ENCODE measurements at places on chromosomes 5 and 9.

- DNase-seq = no peak
Observed at GRCh38 chr9:69794356-69794755, 26.3 kb upstream of the CFAP95 start.

DNA sequence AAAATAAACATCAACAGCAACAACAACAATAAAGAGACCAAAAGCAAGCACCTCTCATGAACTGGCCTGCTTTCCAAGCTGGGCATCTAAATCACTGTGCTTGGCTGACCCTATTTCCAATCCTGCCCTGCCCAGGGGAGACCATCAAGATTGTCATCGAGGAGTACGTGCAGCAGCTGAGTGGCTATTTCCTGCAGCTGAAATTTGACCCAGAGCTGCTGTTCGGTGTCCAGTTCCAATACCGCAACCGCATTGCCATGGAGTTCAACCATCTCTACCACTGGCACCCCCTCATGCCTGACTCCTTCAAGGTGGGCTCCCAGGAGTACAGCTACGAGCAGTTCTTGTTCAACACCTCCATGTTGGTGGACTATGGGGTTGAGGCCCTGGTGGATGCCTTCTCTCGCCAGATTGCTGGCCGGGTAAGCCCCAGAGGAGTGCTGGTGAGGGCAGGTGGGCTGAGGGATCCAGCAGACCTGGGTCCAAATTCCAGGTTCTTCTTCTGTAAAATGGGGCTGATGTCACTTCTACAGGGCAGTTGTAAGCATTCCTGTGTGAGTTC lies 15.6 kb downstream of the PTGS1 start:
- no peak for DNase-seq

GRCh38 chr5:143161885-143162540 lies 241.5 kb downstream of the NR3C1 start:
- DNase-seq = no peak

DNA sequence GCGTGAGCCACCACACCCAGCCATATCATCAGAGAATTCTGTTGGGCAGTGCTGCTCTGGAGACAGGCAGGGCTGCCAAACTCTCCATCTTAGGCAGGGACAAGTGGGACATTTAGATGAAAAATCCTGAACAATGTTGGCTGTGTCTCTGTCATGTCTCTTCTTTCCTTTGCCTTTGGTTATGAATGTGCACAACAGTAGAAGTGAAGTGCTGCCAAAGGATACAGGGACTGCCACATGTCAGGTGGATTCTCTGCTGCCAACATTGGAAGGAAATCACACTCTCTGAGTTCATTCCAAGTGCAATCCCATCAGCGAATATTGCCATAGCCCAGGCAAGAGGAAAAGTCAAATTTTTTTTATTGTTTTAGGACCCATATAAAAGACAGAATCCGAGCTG lies 348.8 kb downstream of the TRPM3 start:
- DNase-seq = no peak

DNA sequence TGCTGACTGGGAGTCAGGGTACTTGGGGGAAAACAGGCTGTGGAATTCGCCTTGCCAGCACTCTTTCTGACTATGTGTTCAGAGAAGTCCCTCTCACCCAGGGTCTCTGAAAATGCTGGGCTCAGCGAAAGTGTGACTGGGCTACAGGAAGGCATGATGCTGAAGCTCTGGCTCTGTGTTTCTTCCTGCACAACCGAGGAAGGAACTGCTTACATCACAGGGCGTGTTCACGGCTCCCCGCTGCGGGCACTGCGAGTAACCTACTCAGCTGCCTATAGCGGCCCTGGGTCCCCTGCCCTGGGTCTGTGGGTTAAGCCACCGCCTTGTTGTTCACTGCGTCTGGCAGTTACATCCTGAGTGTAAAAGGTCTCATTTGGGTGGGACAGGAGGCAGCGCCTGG lies 222.4 kb upstream of the IRX4 start:
- DNase-seq = no peak

- DNase-seq = no peak
Observed at GRCh38 chr5:169831331-169831730, 149.0 kb downstream of the INSYN2B start.

DNA sequence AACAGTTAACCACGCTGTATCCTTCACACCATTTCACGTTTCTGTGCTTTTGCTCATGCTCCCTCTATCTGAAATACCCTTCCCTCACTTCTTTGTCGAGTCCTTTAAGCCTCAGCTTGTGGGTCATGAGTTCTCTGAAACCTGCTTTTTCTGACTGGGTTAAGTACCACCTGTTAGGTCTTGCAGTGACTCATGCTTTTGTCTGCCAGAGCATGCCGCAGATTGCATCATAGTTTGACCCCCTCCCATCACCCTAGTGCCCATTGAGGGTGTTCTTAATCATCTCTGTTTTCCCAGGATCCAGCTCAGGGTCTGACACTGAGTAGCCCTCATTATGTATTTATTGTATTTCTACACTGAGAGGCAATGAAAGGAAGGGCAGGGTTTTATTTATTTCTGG lies 190.2 kb downstream of the ASTN2 start:
- DNase-seq = no peak

GRCh38 chr5:78127875-78128274 lies 166.6 kb downstream of the AP3B1 start:
- no peak for DNase-seq

DNA sequence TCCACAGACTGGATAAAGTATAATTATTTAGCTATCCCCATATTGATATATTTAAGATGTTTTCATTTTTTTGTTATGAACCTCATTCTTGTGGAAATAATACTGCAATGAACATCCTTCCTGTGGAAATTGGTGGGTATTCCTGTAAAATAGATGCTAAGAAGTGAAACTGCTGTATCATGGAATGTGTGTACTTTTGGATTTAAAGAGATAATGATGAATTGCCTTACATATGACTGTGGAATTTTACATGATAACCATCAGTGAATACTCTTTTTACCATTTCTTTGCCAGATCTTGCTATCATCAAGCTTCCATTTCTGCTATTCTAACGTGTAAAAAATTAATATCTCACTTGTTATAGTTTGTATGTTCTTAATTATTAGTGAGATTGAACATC lies 847.9 kb downstream of the EFNA5 start:
- DNase-seq = no peak

GRCh38 chr9:124000784-124001457 lies 10.6 kb upstream of the LHX2 start:
- no peak for DNase-seq

- no peak for DNase-seq
Observed at GRCh38 chr5:8321272-8321671, 452.3 kb downstream of the MTRR start.

DNA sequence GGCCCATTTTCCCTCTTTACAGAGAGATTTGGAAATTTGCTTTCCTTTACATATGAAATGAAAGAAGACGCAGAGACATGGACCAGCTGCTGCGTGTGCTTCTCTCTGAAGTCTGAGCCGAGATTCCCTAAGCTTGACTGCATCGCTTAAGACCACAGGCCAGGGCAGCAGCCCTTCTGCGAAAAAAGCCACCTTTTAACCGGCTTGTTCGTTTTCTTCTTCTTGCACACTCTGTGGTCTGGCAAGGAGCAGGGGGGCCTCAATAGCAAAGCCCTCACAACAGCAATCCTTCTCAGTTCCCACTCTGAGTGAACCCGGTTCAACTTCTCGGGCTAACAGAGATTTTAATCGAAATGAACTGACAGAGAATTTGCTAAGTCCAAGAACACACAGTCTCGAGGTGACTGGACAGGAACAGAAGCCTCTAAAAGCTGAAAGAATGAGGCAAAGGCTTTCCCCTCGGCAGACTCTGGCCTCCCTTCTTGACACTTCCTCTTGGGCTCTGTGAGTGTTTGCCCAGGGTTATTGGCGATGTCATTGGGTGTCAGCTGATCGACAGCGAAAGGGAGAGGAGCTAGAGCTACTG lies 512.9 kb upstream of the KLF4 start:
- DNase-seq = no peak

- no peak for DNase-seq
Observed at GRCh38 chr9:130963916-130964315, 24.9 kb upstream of the FIBCD1 start.

DNA sequence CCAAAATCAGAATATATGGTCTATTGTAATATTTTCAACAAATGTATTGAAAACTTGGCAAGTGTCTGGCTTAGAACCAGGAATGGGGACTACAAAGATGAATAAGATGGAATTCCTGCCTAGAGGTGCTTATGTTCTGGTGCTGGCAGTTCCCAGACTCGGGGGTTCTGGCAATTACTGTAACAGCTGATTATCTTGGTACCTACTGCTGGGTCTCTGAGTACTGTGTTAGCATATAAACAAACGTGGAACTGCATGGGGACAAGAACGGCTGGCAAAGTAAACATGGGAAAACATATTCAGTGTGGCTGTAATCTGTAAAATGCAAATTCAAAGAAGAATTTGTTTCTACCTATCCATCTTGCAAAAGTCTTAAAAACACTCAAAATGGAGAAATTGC lies 89.9 kb downstream of the SLC24A2 start:
- no peak for DNase-seq

GRCh38 chr5:61525512-61526206 lies 193.6 kb downstream of the ZSWIM6 start:
- DNase-seq = peak; percentile 77

DNA sequence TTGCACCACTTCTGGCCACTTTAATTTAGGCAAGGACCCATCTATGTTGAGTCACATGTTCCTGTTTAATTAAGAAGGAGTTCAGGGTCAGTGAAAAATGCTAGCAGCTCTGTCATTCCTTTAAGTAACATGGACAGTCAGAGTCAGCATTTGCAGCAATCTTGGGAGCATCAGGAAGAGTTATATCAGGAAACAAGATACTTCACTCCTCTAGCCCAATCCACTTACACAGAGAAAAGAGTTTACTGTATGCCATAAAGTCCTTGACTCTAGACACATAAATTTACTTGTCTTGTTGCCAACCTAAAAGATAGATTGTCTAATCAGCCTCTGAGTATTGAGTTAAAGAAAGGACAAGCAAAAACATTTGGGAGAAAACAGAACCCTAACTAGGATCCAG lies 266.7 kb downstream of the PJA2 start:
- no peak for DNase-seq

DNA sequence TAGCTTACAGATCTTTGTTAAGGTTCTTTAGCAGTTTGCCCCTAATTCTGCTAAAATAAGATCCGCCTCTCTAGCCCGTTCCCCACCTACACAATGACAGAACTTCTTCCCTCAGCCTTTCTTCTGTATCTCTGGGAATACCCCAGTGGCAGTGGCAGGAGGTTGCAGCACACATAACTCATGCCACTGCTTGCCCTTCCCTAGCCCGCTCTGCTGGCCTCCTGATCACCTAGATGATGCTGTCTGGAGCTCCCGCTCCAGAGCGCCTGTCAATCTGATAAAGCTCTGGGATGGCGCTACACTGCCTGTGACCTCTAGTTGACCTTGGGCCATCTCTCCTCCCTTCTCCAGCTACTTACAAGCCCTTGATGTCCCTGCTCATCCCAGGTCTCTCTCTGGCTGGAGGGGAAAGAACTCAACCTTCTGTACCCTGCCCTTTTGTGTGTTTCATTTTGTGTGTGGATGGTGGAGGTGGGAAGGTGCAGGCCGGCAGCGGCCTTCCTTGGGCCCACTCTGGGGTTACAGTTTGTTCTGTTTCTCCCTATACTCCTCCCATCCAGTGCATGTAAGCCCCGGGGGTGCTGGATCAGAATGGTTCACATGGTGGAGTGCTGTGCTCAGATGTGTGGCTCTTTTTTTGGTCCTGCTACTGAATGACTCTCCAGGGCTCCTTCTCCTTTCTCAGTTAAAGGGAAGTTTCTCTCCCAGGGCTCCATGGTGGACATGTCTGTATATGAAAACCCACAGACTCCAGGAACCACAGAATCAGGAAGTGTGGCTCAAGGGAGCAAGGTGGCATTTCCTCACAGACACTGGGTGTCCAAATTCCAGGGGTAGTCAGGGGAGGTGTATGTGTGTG lies 29.1 kb downstream of the MTX3 start:
- no peak for DNase-seq

GRCh38 chr9:96651626-96652025 lies 3.5 kb downstream of the PRXL2C start:
- peak; percentile 36 for DNase-seq

GRCh38 chr9:106717686-106718085 lies 145.3 kb upstream of the ZNF462 start:
- DNase-seq = peak; percentile 75

DNA sequence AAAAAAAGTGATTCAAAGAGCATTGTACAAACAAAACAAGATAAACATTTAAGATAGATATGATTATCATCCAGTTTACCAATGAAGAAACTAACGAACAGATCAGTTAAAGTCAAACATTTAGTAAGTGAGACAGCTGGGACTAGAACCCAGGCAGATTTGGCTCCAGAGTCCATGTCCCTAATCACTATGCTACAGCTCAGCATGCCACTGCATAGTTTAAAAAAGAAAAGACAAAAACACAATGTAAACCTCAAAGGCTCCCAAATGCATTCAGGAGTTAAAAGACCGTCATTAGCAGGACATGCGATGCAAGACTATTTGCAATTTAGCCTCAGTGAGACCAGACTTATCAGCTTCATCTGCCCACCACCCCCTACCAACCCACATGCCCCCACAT lies 36.8 kb downstream of the DENND1A start:
- DNase-seq = no peak

GRCh38 chr9:111163716-111164389 lies 125.6 kb upstream of the LPAR1 start:
- DNase-seq = no peak

DNA sequence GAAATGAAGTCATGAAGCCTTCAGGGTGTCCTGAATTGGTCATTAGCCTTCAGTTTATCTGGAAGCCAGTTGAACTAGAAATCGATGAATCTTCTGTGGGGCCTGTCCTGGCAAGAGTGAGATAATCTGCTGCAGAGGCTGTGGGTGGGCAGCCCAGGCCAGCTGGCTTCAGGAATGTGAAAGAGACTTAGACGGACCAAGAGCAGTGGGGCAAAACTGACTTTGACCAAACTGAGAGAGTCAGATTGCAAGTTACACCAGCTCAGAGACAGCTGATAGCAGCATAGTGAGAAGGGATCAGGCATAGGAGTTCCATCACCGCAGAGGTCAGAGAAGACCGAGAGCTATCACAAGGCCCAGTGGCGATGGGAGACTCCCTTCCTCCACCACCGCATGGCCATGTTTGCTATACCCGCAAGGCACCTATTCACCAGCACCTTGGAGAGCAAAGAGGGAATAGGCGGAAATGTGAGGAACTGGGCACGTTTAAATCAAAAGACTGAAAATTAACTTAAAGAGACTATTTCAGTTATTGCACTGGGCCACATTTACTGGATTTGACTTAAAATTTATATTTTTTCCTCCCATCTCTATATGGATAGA lies 50.0 kb upstream of the GLIS3 start:
- no peak for DNase-seq
